ENCODE measurements at places on chromosomes 5 and 9. TPM values are rescaled to one million over a fixed set of nuclear protein-coding genes. Genes with fewer than 3 reads are reported as not detected.

DNA sequence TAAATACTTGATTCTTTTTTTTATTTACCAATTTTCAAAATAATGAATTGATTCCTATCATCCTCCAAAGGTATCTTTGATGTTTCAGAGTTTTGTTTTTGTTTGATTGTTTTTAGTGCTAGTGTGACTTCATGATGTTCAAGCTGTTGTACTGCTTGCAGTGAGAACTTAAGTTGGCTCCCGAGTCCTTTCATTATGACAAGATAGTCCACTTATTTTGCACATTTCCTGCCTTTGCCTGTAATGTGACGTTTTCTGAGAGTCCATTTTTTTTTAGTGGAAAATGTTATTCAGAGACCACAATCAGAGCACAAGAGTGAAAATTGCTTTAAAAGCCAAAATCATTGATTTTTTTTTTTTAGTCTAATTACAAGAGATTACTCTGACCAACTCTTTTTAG lies 60.1 kb upstream of the FCHO2 start:
- no peak for DNase-seq

CKMT2 gene
- polyA plus RNA-seq = 6.5 TPM

PRRT1B gene
- polyA plus RNA-seq = 1.3 TPM

SPRY4 gene
- polyA plus RNA-seq = 26.9 TPM

DNA sequence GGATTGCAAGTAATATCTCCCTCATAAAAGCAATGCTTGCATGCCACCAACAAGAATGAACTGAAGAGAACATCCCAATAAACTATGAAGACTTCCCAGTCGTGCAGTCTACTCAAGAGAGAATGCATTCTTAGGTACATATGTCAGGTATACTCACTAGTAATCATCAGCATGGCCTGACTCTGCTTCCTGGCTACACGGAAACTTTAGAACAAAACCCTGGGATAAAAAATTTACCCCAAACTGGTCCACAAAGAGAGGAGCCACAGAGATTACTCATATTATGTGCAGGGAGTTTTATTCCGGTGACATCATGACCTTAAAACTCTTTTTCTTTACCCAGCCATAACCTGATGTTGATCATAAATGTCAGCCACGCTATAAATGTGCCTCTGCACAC lies 57.5 kb upstream of the PAPPA start:
- no peak for DNase-seq

- no peak for DNase-seq
Measured at GRCh38 chr9:137218754-137219271, 3.2 kb downstream of the RNF208 start.

- no peak for DNase-seq
Measured at GRCh38 chr5:143041-143440, 48.3 kb upstream of the LRRC14B start.

DNA sequence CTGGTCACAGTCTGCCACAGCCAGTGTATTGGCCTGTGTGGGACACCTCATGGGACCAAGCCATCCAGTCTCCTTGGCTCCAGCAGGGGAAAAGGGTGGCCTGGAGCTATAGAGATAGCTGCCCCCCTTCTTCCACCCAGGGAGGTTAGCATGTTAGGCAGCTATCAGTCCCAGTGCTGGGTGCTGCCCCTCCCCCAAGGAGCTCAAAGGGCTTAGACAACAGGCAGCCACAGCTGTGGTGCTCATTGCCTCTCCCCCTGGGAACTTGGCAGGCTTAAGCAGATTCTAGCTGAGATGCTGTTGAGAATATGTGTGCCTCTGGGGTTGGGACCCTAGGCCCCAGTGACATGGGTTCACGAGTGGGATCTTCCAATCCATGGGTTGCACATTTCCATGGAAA lies 226.0 kb upstream of the PTGER4 start:
- no peak for DNase-seq

DNA sequence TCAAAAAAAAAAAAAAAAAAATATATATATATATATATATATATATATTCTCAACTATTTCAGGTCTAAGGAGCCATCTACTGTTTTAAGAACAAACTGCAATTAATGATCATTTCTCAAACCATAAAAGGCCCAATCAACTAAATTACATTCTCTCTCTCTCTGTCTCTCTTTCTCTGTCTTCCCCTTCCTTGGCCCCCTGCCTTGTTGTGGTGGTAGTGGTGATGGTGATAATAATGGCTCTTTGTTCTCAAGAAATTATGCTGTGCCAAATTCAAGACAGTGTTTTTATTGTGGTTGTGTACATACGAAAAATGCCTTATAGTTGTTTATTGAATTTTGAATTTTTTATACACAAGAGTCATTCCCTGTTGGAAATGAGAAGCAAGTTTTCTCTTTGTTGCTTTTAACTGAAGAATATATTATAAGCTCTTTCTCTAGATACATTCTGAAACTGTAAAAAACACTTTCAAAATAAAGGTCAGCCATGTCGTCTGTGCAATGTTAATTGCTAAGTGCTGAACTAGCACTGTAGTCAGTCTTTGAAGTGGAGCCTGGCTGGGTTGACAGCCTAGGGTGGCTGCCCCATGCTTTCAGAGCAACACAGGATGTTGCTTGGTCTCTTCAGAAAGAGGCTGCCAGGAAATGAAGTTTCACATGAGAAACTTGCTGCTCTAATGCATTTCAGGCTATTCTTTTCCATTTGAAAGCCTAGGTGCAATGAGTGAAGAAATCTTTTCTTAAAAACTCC lies 96.0 kb downstream of the HINT1 start:
- DNase-seq = no peak

ZBED3 gene
- 31.1 TPM for polyA plus RNA-seq

GRCh38 chr9:122055701-122056100 lies 37.4 kb downstream of the TTLL11 start:
- DNase-seq = no peak

DNA sequence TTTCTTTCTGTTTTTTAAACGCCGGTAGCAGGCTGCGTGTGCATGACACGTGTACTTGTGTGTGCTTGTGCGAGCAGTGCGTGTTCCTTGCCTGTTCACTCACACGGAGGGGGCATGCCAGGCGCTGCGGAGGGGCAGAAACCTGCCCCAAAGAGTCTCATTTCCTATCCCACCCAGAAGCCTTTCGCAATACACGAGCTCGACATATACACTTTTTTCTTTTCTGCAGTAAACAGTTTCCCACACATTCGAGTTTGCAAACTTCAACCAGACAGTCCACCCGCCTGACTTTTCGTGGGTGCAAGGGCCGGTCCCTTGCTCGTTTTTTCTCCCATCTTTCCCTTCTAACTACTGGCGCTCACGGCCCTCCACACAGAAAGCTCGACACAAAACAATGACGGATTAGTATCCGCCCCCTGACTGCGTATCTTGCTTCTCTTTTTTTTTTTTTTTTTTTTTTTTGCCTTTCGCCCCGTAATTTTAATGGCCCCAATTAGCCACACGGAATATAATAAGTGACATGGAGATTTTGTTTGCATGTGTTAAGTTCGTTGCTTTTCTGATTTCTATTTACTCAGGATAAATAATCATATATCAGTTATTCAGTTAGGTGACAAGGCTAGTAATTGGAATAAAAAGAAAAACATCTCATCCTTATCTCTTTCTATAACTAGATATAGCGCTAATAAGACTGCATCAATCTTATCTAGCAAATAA lies 5.3 kb upstream of the OTP start:
- DNase-seq = no peak

DNA sequence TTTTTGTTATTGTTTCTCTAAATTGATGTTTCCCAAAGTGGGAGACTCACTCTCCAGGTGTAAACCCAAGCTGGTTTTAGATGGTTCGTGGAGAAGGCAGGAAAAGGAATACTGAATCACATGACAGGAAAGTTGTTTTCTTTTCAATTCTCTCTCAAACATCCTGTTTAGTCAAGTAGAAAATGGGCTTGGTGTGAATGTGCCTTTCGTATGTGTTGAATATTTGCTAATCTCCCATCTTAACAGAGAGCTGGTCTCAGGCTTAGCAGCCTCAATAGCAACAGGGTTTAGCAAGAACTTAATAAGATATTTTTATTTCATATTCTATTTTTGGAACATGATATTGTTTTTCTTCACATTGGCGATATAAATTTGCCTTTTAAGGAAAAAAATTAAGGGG lies 119.7 kb downstream of the INSYN2B start:
- DNase-seq = no peak

IRGM gene
- 0.66 TPM for polyA plus RNA-seq

DNA sequence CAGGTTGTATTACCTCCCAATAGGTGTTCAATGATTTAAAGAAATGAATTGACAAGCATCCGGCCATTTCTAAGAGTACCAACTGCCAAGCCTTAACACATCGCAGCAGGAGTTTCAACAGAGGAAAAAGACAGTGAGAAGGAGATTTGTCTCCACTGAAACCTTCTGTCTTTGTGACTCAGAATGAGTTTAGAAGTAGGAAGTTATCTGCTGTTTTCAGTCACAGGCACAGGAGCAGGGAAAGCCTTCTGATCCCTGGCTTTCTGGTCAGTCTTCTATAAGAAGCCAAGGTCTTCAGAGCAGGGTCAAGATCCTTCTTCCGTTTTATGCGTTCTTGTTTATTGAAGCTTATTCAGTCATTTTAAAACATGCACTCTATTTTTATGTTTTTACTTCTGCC lies 390.7 kb upstream of the PCSK5 start:
- no peak for DNase-seq

DNA sequence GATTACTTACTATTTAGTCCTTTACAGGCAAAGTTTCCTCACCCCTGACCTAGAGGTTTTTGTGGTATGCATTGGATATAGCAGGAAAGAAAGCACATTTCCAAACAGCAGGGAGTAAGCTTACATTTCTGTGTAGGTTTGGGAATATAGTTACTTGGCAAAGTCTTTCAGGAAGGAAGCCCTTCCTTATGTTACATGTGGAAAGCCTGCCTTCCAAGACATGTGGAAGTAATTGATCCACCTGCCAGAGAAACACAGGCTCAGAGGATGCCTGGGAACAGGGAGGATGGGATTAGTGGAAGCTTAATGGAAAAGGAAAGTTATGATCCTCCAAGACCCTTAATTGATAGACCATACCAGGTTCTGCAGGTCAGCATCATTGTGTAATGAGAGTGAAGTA lies 87.3 kb upstream of the PPP1R2B start:
- no peak for DNase-seq

- peak; percentile 44 for DNase-seq
Measured at GRCh38 chr5:40904205-40904993, 4.9 kb upstream of the C7 start.

- DNase-seq = peak; percentile 25
Measured at GRCh38 chr5:127834094-127834531, 130.9 kb downstream of the CCDC192 start.

GRCh38 chr9:92592537-92592936 lies 56.7 kb upstream of the ECM2 start:
- DNase-seq = no peak

DNA sequence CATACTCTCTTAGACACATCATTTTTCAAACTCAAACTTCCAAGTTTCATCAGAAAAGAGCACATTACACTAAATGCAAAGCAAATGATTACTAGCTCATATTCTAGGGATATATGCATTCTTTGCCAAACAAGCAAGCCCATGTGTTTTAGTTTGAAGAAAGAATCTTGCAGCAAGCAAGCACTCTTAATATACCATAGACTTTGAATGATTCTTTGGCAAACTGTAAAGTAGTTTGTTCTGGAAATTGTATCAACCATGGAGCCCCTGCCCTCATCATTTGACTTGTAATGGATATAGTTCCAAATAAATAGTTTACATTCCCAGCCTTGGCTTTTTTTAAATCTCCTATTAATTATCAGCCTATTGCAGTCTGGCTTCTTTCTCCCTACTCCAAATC lies 325.2 kb downstream of the NR2F1-AS1 start:
- DNase-seq = no peak

MTAP gene
- 39.6 TPM for polyA plus RNA-seq

DNA sequence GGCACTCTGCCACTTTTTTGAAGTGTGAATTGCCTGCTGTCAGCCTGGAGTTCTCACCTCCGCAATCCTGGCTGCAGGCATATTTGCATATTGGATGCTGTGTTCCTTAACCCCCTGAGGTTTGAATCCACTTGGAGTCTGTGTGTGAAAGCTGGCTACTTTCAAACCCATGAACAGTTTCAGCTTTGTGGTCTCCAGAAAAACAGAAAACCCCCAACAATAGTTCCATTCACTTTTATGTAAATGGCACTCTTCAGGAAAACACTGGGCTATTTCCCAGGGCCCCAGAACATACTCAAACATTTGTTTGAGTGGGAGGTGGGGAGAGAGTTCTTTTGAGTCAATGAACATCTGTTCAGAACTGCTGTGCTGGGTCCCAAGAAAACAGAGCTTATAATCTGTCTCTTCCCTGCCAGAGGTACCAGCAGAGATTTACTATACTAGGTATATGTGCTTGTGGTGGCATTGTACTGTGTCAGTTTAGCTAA lies 5.0 kb downstream of the NUDT2 start:
- DNase-seq = no peak

GRCh38 chr5:50445296-50445949 lies 4.3 kb upstream of the EMB start:
- no peak for DNase-seq

GRCh38 chr9:38084556-38084880 lies 15.5 kb upstream of the SHB start:
- no peak for DNase-seq

GRCh38 chr5:78899922-78900362 lies 85.2 kb downstream of the ARSB start:
- DNase-seq = no peak

DNA sequence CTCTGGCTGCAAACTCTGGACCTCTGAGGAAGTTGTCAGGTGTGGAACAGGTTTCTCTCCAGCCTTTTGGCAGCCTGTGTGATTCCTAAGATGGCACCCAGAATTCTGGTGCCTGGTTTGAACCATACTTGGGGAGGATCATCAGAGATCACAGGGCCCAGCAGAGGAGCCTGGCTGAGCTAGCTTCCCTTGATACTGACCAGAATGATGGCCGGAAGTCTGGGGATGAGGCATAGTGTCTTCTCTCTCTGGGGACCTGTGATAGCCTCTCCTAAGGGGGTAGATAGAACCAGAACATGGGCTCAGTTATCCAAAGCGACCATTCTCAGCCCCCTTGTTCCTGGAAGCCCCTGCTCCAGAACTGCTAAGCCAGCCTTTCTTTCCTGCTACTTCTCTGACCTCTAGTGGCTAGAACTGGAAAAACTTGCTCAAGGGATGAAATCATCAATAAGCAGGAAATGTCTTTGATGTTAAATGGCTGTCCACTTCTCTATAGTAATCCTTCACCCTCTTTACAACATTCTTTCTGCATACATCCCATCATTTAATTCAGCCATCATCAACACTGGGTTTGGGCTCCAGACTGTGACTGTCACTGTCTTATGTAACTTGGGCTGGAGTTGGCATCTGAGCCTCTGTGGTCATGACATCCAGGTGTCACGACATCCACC lies 55.1 kb downstream of the C9orf152 start:
- peak; percentile 53 for DNase-seq

GRCh38 chr5:159915904-159916840 lies at the start of gene ADRA1B:
Gene ADRA1B (plus strand): TSS chr5:159916482. CDS start chr5:159916906, 424 bp downstream.
- DNase-seq = peak; percentile 55

Measured in left renal cortex interstitium (tissue), 4 donors.